Fibroblast of villous mesenchyme (primary cell): ENCODE measurements at places on chromosomes 6 and 20. TPM values are rescaled to one million over a fixed set of nuclear protein-coding genes. Genes with fewer than 3 reads are reported as not detected.

DNA sequence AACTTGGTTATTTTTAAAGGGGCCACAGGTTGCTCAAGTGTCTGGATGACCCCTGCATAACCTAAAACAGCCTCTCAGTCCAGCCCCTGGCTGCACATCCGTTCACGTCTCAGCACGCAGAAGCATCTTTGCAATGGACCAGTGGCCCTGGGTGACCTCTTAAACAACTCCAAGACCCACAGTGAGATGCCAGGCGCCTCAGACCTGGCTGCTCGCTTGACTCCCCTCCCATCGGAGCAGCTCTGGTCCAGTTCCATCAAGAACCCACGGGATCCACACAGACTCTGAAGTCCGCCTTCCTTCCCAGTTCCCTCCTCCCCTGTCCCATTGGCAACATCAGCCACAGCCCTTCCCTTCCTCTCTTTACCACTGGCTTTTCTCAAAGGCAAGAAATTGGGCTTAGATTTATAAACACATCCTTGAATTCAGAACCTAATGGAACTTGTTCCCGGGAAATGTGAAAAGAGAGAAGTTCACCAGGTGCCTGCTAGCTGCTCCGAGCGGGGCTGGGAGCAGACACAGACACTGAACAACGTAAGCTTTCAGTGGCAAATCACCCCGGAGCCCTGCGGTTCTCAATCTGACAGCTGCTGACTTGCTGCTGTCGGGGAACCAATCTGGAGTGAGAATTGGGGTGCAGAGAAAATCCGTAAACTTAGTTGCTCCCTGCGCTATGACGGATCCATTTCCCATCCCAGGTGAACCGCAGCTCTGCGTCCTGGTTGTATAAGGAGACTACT lies 39.6 kb upstream of the MPC1 start:
- no peak for DNase-seq

GRCh38 chr6:112253841-112254816 lies at the start of gene LAMA4:
Gene LAMA4, minus strand, starts transcription at chr6:112254567. Its CDS starts 417 bp downstream, at chr6:112254150.
- DNase-seq, result peak; percentile 64

The CFB gene
- 3.5 and 12.1 TPM in 2 replicates for total RNA-seq

DNA sequence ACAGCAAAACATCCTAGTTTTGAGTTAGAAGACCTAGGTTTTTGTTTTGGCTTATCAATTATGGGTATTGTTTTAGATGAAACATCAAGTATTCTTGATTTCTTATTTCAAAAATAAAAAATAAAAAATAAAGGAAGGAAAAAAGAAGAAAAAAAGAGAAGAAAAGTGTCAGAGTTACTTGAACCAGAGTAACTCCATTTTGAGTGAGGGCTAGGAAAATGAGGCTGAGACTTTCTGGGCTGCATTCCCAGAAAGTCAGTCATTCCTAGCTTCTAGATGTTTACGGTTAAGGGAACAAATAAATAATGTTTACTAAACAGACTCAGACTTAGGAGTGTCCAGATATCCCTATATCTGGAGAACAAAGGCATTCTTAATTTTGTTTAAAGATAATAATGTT lies 45.3 kb upstream of the HFE start:
- DNase-seq, result peak; percentile 25

- no peak for DNase-seq
Measured at GRCh38 chr6:170013815-170014214, 262.4 kb downstream of the ERMARD start.

DNA sequence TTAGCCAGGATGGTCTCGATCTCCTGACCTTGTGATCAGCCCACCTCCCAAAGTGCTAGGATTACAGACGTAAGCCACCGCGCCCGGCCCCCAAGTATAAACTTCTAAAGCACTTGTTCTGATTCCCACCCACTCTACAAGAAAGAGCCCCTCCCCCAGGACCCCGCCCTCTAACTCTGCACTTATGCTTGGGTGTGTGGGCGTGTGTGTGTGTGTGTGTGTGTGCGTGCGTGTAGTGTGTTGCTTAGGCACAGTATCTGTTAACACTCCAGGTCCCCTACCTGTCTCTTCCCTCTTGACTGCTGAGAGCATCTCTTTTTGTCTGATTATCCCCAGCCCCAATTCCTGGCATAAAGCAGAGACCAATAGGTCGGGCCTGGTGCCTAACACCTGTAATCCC lies 6.0 kb upstream of the PTCRA start:
- no peak for DNase-seq

GRCh38 chr20:44228465-44229258 lies 18.1 kb upstream of the OSER1 start:
- DNase-seq, result no peak

The TMEM217 gene
- 2.9 and 3.5 TPM in 2 replicates for total RNA-seq

The EPB41L1 gene
- total RNA-seq, result 9.1 and 12.6 TPM in 2 replicates

The OVOL2 gene
- total RNA-seq, result not detected in 2 replicates

DNA sequence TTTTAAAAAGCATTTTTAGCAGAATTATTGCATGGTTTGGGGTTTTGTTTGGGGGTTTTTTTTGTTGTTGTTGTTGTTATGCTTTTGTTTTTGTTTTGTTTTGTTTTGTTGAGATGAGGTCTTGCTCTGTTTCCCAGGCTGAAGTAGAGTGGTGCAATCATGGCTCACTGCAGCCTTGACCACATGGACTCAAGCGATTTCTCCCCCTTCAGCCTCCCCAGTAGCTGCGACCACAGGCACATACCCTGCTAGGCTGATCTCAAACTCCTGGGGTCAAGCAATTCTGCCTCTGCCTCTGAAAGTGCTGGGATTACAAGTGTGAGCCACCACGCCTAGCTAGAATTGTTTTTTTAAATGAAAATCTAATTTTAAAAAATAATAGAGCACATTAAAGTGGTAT lies 35.7 kb downstream of the UBR2 start:
- DNase-seq, result peak; percentile 36

DNA sequence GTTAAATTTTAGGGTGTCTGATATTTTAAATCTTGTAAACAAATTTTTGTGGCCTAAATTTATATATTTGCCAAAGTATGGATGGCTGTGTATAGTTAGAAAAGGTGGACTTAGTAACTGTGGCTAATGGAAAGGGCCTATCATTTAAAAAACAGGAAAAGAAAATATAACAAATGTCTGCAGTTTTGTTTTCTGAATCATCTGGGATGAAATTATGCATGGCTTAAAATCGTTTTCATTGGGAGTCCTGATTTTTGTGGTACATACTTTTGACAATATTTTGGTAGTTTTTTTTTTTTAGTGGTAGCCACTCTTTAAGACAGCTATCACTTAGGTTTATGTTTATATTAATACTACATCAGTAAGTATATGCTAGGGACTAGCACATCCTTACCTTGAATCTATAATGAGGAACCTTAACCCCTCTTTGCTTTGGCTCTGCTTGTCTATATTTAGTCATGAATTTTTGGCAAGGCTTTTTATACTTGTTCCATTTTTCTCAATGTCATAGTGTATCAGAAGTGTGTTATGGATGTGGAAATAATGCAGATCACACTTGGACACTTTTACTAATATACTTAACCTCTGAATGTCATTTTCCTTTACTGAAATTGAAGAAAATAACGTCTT lies 5.6 kb downstream of the ARID1B start:
- no peak for DNase-seq

DNA sequence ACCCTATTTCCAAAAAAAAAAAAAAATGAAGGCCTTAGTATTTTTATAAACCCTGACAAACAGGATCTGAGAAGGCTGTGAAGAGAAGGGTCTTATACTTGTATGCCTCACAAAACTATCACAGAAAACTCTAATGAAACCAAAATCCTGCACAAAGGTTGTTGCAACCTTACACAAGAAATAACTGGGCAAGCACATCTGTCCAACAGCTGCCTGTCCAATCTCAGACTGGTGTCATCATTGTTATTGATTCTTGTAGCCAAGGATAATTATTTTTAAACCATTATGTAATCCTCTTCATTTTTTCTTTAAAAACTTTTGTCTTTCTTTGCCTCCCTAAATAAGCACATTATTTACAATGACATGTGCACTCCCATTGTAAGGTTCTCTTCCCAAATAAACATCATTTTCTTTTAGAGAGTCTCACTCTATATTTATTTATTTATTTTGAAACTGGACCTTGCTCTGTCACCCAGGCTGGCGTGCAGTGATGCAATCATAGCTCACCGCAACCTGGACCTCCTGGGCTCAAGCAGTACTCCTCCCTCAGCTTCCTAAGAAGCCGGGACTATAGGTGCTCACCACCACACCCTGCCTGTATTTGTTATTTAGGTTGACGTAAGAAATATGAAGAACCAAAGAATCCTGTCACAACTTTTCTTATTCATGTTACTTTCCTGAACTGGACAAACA lies 697.1 kb downstream of the DOK5 start:
- DNase-seq, result peak; percentile 4

The SMIM8 gene
- total RNA-seq, result 4.8 and 5.6 TPM in 2 replicates

GRCh38 chr6:81834141-81834681 lies 81.7 kb upstream of the TENT5A start:
- peak; percentile 63 for DNase-seq

DNA sequence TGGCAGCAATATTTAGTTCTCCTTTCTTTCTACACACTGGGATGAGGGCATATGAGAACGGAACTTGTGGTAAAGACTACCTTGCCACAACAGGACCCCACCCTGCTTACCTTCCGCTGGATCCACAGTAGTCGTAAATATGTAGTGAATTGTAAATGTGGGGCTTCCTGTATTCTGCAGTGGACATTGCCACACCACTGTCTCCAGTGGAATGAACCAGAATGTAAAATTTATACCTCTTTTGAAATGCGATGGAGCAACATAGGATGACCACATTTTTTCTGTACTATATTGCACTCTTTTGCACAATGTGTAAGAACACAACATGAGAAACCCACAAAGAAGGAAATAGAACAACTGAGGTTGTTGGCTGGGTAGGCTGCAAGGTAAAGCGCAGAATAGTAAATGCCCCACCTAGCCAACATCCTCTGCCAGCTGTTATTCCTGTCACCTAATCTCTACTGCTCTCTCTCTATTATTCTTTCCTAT lies 16.1 kb upstream of the RIPOR2 start:
- no peak for DNase-seq

DNA sequence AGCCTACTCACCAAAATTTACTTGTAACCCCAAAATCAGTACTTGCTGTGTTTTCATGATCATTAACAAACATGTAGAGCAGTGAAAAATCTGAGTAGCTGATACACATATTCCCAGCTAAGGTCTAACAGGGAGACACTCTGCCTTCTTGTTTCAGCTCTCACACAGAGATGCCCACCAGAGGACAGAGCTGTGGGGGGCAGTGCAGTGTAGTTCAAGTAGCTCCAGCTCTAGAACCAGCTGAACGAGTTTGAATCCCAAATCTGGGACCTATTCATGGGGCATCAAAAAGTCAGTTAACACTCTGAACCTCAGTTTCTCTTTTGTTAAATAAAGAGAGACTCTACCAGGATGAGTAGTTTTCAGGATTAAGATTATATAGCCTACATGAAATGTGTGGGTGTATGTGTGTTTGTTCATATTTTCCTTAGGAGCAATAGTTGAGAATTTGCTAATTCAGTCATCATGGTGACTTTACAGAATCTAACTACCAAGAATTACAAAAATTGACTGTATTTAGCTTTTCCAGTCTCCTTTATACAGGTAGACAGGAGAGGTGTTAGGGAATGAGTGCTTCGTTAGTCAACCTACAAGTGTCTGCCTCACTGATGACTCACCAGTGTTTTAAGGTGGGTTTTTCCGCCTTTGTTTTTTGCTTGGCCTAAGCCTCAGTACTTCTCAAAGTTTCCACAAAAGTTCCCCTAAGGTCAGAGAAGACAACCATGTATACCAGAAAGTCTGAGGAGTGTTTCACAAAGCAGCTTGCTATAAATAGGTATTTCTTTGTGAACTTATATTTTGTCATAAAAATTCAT lies 164.0 kb upstream of the RUNX2 start:
- no peak for DNase-seq

DNA sequence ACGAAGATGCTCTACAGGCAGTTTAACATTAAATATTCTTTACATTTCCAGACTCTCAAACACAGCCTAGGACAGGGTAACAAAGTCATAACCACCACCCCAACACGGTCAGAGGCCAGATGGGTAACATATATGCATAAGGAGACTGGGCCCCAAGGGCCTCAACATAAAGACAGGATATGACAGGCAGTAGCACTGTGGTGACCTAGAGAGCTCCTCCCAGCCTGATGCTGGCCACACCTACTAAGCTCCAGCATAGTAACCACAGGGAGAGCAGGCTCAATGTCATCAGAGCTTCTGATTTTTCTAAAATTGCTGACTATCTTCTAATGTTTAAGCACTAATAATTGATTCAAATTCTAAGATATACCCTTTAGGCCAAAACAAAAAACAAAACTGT lies 21.7 kb downstream of the SMLR1 start:
- DNase-seq, result no peak

- DNase-seq, result no peak
Measured at GRCh38 chr6:108671790-108672189, 111.1 kb downstream of the FOXO3 start.

- DNase-seq, result no peak
Measured at GRCh38 chr20:16428112-16428511, 145.1 kb downstream of the KIF16B start.

DNA sequence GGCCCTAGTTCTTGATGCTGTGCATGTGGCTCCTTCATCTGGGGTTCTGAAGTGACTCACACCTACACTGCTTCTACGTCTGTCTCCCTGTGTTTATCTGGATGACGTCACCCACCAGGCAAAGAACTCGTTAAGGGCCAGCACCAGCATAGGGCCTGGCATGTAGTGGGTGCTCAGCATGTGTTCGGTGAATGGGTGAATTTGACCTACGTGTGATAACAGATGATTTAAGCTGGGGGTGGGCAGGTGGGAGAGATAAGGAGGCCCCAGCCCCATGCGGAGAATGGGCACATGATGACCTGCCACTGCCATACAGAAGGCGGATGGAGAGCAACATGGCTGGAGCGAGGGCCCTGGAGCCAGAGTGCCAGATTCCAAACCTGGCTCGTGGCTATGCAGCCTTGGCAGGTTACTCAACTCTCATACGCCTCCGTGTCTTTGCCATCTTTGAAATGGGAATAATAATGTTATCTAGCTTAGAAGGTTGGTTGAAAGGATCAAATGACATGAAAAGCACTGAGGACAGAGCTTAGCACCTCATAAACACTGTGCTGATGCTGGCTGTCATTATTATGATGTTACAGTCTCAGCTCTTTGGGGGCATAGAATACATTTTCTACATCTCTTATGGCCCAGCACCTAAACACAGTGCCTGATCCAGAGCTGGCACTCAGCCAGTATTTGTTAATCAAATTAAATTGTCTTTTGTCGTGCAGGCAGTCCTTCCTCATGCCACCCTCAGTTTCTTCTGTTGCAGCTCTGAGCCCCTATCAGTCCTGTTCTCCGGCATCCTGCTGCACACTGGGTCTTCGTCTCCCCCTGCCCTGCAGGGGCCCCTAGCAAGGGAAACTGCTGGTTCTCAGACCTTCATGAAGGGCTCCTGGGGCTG lies 39.6 kb downstream of the VEGFA start:
- peak; percentile 91 for DNase-seq

The OTOR gene
- total RNA-seq, result not detected in 2 replicates

The HLA-DRA gene
- not detected in 2 replicates for total RNA-seq

DNA sequence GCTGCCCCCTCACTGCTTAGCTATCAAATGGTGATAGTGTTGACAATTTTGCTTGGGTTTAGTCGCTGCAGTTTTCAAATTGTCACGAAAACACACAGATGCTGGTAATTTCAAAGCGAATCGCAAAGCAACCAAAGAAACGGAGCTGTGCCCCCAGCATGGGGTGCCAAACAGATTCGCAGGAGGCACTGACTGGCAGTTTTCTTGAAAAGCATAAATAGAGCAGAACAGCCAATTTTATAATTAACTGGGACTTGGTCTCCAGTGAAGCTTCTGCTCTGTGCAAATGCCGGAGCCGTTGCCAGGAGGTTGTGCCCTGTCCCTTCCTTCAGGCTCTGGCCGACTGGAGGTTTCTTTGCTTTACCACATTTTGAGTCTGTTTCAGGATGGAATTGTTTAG lies 18.8 kb downstream of the ARHGAP40 start:
- no peak for DNase-seq
